GM13977 (cell line): ENCODE measurements at places on chromosomes 12 and 14.

DNA sequence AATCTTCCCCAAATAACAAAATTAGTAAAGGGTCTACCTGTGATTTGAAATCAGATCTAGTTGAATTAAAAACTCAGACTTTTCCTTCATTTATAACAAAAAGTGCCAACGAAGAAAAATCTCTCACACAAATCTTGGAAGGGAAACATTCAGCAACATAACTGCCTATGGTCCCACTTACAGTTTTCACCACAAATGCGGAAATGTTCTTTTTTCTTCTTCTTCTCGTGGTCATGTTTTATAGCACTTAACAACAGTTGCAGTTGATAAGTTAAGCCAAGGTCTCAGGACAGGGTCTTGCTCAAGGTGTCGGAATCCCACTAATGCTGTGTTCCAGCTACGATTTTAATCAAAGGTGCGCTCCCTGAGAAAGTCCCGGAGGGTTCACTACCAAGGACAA, 10.1 kb downstream of the RNASE6 start:
- DNase-seq: no peak

DNA sequence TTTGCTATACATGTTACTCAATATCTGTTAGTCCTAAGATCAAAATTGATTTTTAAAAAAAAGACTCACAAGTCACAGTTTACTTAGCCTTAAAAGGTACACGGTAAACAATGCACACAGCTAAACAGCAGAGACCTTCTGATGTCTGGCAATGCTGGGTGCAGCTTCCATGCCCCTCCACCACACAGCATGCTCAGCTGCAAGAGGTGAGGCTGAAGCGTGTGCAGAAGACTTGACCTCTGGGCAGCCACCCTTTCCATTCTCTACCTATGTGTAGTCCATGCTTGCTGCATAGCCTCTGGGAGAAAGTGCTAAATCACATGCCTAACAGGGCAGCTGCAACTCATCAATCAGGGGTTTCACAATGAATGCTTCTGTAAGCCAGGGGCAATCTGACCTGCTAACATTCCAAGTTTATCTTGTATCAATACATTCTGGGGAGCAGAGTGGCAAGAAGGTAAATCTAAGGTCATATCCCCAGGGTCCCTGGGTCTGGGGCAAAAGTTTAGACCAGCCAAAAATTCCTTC, 44.5 kb upstream of the AMN1 start:
- no peak for DNase-seq

DNA sequence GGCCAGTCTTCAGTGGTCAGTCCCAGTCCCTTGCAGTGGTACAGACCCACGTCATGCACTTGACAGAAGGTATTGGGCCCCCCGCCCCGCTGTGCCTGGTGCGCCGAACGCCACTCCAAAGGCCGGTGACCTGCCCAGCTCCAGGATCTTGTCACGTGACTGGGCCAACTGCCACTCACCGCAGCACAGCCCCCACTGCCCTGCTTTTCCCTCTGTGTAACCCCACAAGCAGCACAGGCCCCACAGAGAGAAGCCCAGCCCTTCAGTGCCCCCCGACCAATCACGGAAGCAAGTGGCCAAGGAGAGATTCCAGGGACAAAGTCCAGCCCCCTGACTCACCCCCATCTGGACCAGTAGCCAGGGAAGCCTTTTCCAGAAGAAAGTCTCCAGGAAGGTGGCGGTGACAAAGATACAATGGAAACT, 498 bp downstream of the GPR132 start:
- DNase-seq: no peak

DNA sequence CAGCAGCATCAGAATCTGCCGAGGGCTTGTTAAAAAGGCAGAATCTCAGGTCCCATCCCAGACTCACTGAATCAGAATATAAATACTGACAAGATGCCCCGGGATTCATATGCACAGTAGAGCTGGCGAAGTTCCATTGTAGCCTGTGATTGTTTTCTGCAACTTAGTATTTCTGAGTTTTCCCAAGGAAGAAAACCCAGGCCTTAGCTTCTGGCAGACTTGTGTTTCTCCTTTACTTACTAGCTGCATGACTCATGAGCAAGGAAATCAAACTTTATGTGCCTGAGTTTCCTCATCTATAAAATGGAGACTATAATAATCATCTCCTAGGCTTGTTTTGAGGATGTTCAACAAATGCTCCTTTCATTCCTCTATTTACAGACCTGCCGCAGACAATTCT, 278.5 kb upstream of the PLEKHG7 start:
- DNase-seq: no peak

GRCh38 chr14:66117600-66117999, 368.6 kb upstream of the CCDC196 start:
- no peak for DNase-seq

DNA sequence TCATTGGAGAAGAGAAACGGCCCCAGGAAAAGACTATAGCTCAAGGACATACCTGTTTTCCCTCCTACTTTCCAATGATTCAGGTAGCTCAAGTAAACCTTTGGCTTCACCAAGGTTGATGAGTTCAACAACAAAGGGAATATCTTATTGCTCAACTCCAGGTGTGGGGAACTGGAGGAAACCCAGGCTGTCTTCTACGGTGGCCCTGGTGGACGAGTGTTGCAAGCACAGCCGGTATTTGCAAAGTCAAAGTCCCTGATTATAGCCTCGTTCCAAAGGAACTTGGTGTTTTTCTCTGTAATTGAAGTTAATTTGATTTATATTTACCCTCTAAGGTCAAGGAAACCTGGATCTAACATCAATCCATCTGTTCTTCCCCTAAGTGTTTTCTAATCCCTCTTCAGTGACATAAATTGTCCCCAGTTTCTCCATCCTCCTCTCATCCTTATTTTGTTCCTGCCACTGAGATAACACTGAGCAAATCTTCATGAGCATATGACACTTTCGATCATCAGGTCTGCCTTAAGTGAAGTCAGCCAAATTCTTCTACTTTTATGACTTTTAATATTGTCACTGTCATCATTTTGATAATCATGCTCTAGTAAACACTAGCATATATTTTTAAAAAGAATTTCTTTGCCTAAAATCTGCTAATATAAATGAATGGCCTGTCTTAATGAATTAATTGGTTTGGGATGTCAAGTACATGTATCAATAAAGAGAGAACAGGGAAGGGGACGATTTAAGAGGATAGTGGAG, 174.6 kb upstream of the TBX3 start:
- no peak for DNase-seq

GRCh38 chr12:26846416-26846815, 13.4 kb upstream of the ITPR2 start:
- DNase-seq: no peak

- DNase-seq: no peak
Measured at GRCh38 chr14:77883847-77884238, 83.9 kb downstream of the ADCK1 start.

- DNase-seq: no peak
Measured at GRCh38 chr12:71439362-71439612, 311 bp upstream of the LGR5 start.

GRCh38 chr12:597926-598568, 65.2 kb downstream of the NINJ2 start:
- no peak for DNase-seq

DNA sequence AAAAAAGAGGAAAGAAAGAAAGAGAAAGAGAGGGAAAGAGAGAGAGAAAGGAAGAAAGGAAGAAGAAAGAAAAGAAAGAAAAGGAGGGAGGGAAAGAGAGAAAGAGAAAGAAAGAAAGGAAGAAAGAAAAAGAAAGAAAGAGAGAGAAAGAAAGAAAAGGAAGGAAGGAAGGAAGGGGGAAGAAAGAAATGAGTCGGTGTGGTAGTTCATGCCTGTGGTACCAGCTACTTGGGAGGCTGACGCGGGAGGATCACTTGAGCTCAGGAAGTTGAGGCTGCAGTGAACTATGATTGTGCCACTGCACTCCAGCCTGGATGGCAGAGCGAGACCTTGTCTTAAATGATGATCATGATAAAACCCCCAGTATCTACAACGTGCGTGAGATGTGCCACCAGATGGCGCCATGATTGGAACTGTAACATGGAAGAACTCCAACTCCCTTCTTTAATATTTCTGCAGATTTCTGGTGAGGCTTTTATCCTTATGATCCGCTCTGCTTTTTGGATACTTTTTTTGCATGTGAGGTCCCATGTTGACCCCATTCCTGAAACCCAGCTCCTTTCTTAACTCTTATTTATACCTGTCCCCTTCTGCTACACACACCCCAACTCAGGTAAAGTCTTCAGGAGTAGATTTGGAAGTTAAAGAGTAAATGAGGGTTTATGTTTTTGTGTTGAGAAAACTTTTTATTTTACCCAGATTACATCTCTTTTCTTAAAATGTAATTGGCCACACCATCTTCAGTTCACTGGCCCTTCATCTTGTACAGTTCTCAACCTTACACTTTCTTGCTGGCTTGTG, 25.6 kb downstream of the RNASE10 start:
- DNase-seq: peak; percentile 62

DNA sequence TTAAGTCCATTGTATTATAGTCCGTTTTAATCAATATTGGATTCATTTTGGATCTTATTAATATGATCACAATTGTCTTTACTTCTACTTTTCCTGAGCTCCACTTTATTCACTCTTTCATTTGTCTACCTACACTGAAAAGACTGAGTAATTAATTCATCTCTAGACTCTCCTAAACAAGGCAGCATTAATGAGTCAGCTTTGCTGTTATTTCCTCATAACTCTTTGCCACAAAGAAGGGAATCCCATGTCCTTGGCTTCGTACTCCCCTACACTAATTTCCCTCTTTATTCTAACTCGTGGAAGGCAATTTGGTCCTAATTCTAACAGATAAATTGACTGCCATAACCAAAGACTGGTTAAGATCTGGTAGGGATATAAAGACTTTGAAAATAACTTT, 91.9 kb downstream of the ARMH4 start:
- no peak for DNase-seq

DNA sequence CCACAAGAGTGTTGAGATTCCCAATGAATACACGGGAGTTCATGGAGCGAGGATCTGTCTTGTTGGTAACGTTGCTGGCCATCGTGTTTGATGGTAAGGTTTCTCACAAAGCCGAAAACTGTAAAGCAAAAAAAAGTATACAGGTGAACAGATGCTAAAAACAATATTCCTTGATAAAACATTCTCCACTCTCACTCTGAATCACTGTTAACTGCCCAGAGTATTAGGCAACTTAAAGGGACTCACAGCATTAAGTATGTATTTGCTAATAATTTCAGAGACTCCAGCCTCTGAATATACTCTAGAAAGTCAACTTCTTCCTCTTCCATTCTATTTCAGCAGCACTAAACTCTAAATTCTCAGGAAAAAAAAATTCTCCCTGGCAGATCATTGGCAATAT, 35.1 kb downstream of the HNRNPC start:
- DNase-seq: no peak

DNA sequence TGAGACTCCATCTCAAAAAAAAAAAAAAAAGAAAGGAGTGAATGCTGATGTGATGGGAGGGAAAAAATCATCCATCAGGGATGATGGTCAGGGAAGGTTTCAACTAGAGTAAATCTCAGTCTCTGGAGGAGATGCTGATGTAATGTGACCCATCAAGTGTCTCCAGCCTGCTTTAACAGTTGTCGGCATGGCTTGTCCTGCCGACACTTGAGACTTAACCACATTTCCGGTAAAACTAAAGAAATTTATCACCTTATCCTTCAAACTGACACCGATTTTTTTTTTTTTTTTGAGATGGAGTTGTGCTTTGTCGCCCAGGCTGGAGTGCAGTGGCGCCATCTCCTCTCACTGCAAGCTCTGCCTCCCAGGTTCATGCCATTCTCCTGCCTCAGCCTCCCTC, 21.5 kb upstream of the ANAPC5 start:
- DNase-seq: no peak

- DNase-seq: no peak
Measured at GRCh38 chr12:130195776-130196175, 33.5 kb downstream of the FZD10 start.

DNA sequence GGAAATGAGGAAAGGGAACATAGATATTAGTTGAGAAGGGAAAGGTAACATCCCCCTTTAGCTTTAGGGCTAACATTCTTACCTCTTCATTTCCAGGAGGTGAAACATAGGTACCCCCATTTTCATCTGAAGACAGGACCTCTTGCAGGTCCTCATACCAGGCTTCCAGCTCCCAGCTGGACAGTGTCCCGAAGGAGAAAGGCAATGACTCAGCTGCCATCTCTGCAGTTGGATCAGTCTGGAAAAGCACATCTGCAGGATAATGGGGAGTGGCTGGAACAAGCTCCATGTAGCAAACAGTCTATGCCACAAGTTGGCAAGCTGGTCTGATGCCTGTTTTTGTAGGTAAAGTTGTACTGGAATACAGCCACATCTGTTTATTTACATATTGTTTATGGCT, 3.1 kb downstream of the DDIT3 start:
- DNase-seq: no peak

DNA sequence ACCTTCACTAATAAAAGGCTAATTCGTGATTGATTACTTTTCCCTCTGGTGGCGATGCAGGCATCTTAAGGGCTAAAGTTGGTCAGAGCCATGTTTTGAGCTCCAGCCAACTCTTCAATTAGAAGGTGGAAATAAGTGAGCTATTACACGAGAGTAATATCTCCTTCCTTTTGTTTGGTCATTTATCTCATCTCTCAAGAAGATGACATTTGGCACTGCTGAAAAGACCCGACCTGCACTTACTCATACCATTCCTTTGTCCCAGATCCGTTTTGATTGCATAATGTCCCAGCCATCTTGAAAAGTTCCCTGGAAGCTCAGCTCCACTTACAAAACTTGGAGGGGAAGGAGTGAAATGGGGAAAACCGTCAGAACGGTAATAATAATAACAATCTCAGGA, 316.2 kb downstream of the VRK1 start:
- no peak for DNase-seq

DNA sequence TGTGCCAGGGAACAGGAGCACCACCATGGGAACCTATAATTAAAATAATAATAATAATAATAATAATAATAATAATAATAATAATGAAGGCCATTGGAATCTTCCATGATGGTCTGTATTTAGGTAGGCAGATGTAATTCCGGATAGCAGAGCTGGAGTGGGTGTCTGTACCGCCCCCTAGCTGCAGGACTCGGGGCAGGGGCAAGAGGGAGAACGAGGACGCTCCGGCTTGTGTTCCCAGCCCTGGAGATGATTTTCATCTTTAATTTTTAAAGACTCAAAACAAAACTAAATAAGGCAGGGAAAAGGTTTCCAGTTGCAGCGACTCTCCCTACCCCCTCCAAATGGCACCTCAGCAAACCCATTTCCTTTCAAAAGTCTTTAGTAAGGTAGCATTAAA, 501.1 kb downstream of the VRK1 start:
- DNase-seq: no peak

GRCh38 chr12:66744956-66745383, 66.1 kb upstream of the GRIP1 start:
- no peak for DNase-seq
